T1000 (cell line): ENCODE measurements at places on chromosomes 2 and 18.

GRCh38 chr18:70200286-70200685 lies 5.2 kb downstream of the RTTN start:
- DNase-seq, result no peak

DNA sequence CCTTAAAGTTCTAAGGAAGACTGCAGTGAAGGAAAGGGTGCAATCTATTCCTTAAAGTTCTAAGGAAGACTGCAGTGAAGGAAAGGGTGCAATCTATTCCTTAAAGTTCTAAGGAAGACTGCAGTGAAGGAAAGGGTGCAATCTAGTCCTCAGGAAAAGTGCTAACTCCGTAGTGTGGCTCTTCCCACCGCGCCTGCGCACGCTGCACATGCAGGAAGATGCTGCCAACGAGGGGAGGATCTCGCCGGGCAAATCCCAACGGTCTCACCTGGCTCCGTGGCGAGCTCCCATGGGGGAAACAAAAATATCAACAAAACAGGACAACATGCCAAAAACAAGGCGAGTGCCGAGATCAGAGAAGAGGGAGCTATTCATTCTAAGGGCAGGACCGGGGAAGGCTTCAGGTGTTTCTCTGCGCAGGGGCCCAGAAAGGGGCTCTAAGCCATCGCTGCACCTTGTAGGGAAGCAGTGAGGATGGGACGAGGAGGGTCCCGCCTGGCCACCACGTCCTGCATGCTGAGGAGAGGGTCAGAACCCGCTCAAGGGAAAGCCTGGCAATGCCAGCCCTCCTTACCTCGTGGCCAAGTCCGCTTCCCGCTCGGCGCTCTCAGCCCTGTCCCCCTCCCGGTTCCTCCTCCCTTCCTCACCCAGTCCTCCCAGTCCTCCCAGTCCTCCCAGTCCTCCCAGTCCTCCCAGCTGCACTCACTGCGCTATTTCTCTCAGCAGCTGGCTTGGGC lies 24.5 kb downstream of the TIMM21 start:
- no peak for DNase-seq

- DNase-seq, result no peak
Measured at GRCh38 chr2:128642821-128643220, 324.2 kb upstream of the HS6ST1 start.

DNA sequence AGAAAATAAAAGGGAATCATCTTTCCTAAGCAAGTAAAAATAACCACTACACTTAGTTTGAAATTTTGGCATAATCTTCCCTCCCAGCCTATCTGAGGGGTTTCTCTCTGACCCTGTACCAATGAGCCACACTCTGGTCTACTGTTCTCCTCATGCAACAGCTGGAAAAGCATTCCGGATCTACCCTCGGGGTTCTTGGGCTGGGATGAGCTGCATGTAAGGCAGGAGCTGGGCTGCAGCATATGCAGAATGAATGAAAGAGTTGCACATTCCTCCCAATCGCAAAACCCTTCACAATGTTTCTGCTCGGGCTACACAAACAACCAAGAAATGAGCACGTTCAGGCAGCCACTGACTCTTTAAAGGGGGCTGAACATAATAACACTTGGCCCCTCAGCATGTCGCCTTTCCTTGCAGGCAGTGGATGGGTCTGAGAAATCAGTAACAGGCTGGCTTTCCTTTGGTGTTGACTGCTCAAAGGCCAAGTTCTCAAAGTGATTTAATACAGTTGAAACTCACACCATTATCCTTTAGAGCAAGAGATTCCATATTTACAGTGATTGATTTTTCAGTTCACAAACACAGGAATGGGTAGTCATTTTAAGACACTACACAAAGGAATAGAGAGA lies 180.4 kb upstream of the ZFP36L2 start:
- no peak for DNase-seq

GRCh38 chr2:111055735-111056134 lies 65.0 kb upstream of the BCL2L11 start:
- DNase-seq, result no peak

DNA sequence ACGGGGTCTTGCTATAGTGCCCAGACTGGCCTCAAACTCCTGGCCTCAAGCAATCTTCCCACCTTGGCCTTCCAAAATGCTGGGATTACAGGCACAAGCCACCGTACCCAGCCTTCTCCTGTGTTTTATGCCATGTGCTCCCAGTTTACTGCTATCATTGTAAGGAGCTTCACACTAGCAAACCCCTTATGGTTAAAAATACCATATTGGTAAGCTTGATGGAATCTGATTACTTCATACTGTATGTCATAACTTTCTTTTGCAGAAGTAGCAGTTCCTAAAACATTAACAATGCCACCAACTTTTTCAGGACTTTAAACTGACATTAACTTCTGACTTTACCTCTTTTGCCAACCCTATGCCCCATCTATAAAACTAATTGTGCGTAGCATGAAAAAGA lies 36.2 kb downstream of the HAT1 start:
- no peak for DNase-seq

DNA sequence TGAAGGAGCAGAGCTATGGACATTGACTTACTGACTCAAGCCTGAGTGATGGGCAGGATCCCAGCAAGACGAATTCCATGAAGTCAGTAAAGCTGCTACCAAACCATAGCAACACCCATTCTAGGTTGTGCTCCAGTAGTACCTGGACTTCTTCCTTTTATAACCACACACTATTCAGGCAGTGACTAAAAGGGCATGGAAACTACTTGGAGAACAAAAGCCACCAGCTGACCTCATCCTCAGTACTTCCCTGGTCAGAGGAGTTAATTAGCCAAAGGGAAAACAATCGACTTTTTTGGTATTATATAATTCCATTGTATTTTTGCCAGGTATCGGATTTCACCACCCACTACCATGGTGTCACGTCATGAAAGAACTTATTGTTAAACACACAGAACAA lies 237.1 kb downstream of the TTC32 start:
- no peak for DNase-seq

DNA sequence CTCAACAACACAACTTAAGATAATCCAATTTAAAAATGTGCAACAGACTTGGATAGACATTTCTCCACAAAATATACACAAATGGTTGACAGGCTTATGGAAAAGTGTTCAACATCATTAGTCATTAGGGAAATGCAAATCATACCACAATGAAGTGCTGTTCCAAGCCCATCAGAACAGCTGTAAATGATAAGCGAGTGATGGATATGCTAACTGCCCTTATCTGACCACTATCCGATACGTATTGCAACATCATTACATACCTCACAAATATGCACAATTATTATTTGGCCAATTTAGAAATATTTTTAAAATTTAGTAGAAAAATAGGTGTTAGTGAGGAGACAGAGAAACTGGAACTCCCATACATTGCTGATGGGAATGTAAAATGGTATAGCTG lies 62.2 kb downstream of the PPP4R1 start:
- DNase-seq, result no peak

DNA sequence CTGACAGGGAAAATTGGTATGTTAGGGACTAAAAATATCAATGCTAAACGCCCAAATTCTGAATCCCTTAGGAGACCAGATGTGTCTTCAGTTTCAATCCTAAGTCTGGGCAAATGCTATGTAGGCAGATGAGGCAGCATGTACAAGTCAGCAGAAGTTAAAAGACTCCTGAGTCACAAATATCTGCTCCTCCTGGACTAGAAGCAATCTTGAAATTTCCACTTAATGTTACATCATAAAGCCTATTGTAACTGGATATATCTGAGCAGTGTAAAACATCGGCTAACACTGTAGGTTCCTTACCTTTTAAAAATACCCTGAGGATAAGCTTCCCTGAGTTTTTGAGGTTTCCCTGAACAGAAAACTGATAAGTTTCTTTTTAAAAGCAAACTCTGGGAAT lies 1087.6 kb upstream of the PIK3C3 start:
- DNase-seq, result no peak

DNA sequence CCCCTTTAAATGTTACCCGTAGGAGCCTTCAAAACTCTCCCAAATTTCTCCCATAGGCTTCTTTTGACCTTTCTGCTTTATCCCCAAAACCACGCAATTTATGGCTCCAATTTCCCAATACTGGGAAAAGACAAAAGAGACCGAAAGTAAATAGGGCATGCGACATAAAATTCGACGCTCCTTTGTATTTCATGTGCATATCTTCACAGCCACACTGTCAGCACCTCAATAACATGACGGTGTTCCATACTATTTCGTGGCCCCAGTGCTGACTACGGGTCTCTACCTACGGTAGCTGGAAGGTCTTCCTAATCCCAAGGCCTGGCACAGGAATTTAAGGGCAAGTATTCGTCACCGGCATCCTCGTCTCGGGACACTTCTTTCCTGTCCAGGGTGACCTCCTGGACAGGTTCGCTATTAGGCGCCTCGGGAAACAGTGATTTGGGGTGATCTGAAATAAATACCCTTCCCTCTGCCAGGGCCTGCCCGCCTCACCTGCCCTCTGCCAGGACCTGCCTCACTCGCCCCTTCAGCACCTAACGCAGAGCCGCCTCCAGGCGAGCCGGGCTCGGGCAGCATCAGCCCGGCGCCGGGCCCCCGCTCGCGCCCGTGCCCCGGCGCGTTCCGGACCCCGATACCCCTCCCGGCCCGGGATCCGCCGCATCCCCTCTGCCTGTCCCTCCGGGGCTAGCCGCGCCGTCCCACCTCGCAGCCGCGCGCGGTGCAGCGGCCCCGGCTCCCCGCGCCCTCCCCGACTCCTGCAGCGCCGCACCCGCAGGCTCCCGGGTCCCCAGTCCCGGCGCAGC lies 680 bp downstream of the DTNB start:
- no peak for DNase-seq

- DNase-seq, result no peak
Measured at GRCh38 chr2:144643537-144644336, 123.8 kb upstream of the ZEB2 start.

GRCh38 chr2:6580982-6581381 lies 284.7 kb downstream of the CMPK2 start:
- peak; percentile 29 for DNase-seq

DNA sequence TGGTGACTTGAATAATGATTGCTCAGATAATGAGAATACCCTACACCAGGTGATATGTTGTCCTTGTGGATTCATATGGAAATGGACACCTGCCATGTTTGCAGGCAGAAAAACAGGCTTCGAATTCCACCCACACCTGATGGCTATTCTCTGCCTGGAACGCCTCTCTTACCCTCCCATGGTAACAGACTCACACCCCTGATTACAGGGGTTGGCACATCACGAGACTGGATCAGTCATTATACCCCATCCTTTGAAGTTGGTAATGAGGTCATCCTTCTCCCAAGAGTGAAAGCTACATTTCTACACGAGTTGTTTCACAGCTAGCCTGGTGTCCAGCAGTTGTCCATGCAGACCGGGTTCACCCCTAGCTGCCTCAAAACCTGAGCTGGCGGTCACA lies 71.4 kb upstream of the MBOAT2 start:
- DNase-seq, result no peak

DNA sequence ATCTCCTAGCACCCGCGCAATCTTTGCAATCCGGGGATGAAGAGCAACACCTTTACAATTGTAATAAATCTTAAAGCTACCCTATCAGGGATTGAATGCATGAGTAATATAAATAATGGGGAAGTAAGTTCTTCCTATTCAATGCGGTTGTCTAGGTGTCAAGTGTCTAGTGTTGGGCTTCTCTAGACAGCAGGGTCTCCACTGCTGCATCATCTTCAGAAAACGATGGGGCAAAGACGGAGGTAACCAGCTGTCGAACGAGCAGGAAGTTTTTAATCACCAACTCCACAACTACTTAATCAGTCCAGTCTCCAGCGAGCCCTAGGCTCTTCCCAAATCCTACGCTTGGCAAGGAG lies 573 bp downstream of the STAM2 start:
- DNase-seq, result no peak

DNA sequence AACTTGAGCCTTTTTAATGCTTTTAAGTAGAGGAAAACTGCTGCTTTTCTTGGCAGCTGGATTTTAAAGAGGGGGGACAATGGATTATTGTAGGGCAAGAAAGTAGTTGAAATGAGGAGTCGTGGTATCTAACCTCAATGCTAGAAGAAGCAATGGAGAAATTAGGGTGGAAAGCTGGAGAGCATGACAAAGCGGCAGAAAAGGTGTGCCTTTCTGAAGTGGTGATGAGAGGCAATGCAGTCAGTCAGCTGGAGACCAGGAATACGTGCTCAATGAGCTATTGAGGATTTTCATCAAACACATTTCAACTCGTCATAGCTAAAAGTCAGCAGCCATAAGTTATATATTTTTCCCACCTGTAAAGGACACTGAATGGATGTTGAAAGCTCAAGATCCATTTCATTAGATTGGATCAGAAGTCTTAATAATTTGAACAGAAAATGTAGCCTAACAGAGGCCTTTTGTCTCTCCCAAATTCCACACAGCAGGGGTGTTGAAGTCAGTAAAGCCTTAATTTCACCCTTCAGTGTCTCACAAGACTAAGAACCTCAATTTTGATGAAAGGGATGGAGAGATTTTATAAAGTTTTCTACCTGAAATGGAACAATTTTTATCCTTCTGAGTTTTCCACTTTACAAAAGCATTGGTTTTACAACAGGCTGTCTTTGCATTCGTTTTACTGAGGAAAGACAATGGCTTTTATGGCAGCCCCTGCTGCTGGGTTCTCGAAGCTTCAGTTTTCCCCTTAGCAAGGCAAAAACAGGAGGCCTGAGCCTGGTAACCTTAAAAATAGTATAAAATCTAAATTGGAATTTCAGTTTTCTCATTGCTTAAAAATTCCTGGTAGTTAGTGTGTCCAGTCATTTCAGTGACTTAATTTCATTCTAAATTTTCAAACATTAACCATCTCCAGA lies 131.1 kb downstream of the CCDC102B start:
- DNase-seq, result no peak

DNA sequence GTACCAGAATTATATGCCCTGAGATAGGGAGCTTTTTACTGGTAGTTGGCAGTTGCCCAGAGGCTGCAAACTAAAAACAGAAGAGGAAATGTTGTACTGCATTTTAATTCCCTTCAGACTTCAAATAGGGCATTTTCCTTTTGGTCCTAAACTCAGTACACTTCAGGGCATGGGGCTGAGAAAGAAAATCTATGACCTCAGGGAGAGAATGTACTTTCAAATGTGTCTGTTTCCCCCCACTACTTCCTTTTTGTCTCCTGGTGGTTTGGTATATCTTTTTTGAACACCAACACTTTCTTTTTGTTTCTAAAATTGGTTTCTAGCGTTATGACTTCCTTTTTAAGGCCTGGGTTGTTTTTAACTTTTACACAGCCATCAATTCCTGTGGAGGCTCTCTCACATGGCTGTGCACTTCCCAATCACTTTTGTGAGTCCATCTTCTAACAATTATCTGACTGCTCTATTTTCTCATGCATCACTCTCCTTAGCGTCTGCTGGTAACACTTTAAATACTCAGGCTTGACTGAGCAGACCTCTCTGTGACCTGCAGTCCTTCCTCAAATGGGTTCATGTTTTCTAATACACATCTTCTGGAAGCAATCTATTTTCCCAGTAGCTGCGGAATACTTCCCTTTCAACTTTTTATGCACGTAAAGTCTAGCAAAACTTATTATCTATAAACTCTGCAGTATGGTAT lies 596.0 kb downstream of the LRP1B start:
- no peak for DNase-seq

DNA sequence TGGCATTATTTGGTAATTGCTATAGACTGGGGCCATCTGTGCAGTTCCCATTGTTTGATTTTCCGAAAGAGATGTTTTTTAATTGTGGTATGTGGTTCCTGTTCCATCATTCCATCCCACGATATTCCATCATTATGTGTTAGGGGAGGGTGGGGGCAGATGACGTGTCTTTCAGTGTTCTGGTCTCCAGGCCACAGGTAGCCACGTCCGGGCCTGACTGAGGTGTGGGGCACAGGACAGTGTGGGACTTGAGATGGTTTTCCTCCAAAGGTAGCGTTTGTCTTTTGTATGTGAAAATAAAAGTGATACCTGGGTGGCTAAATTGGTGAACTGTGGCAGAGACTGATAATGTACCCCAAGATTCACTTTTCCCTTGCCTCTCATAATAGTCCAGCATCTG lies 192.2 kb upstream of the HAAO start:
- DNase-seq, result no peak
